Left renal cortex interstitium (tissue), 4 donors: ENCODE measurements at places on chromosomes 3 and 15. TPM values are rescaled to one million over a fixed set of nuclear protein-coding genes. Genes with fewer than 3 reads are reported as not detected.

DNA sequence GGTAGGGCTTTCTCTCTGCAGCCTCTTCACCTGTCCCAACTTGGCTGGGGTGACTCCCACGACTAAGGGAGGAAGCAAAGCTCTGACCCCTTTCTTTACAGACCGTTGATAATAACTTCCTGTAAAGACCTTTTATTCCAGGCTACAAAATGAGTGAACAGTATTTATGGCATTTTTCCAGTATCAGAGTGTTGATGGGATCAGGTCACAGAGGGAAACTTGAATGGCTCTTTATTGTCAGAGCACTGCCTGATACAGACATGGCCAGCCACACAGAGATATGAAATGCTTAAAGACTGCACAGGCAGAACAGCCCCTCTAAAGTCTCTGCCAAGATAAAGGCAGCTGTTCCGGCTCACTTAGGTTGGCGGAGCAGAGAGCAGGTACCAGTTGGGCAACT lies 1033.9 kb upstream of the NR2F2 start:
- no peak for DNase-seq

DNA sequence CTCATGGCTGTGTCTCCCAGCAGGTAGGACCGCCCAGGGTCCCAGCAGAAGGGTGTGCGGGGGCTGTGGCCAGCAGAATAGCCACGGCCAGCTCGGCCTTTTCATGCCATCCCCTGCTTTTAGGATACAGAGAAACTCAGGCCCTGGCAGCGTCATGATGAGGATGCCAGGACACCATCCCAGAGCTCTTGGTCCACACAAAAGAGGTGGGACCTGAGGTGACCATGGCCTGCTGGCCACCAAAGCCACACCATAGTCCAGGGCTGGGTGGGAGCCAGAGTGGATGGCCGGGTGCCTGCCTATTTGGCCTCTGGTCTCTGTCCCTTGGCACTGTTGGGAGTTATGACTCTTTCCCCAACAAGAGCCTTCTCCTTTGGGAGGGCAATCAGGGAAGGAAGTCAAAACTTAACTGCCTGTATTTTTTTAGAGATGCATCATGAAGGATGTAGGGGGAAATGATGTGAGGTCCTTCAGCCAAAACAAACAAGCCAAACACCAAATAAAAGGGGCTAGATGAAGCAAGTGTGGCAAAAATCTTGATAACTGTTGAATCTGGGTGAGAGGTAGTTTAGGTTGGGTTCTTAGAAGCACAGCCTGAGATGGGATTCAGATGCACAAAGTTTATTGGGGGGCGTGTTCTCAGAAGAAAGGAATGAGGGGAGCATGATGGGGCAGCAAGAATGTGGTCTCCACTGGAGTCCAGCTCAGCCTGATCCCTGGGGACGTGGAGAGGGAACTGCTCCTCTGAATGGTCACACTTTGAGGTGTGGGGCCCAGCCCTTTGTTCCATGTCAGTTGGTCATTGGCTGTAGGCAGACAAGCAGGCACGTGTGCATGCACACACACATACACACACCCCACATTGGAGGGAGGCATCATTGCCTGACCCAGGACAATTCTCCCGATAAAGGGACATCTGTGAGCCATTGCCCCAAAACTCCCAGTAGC lies 33.2 kb downstream of the SMAD6 start:
- no peak for DNase-seq

- no peak for DNase-seq
Observed at GRCh38 chr3:76646921-76647562, 392.9 kb upstream of the ROBO2 start.

DNA sequence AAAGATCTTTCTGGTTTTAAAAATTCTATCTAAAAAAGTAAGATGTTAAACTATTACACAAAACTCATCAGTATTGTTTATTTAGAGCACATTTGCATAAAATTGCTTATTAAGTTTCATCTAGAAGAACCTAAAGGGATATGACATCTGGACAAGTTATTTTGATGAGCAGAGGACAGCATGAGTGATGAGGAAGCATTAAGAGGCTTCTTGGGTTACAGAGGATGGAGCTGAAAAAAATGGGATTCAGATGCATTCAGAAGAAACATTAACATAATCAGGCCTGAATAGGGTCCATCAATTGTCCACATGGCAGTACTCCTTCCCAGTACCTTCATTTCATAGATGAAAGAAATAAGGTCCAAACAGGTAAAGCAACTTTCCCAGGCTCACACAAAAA lies 41.6 kb downstream of the IMPG2 start:
- no peak for DNase-seq

Gene SMAD6
- polyA plus RNA-seq: 46.7 TPM

Gene TEX9
- 26.6 TPM for polyA plus RNA-seq

DNA sequence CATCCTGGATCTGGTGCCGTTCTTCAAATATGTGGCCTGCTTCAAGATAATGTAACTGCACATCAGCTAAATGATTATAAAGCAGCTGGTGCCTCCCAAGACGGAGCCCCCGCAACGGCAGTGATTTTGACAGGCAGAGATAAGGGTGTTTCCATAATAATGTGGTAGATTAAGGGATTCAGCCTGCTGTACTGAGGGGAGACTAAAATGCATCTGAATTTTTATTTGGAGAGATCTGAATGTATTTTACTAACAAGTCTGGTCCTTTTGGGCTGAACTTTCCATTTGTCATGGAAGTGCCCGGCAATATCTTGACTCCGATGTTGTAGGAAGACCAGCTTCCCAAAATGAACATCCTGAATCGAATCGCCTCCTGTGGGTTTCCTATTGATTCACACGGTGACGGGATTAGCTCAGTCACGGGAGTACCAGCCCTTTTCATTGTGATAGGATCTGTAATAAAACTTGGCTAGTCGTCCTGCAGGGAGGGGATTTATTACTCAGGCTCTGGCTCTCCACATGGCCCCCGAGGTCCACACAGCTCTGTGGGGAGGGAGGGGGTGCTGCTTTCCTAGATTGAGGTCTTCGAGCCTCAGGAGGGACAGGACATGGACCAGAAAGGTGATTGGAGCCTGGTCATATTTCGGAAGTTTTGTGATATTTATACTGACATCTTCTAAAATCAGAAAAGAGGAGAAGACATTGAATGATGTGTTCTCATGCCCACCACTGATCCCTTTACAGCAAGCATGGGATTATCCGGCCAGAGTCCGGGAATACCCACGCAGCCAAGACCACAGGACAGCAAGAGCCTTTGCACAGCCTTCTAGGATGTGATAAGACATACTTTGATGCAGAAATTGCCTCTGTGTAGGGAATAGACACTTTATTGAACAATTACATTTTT lies 2.5 kb upstream of the PCSK6 start:
- no peak for DNase-seq

Gene PHLDB2
- polyA plus RNA-seq: 71.9 TPM

Gene COLQ
- polyA plus RNA-seq: 11.0 TPM

DNA sequence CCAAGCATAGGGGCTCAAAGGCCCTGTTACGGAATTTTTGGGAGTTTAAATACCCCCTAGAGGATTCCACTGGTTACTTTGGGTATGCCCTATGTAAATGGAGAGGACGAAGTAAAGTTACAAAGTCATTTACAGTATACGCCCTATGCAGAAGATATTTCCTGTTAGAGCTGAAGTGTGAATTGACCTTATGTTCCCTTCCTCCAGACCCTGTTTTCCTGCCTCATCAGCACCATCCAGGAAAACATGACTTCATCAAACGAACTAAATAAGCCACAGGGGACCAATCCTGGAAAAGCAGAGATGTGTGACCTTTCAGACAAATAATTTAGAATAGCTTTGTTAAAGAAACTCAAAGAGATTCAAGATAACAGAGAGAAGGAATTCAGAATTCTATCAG lies 177.4 kb downstream of the SQOR start:
- DNase-seq: no peak

GRCh38 chr3:126152458-126152857 lies 27.9 kb downstream of the ALDH1L1 start:
- DNase-seq: no peak

Gene DNAH12
- 1.9 TPM for polyA plus RNA-seq

- no peak for DNase-seq
Observed at GRCh38 chr15:91320101-91320500, 220.0 kb downstream of the SV2B start.

DNA sequence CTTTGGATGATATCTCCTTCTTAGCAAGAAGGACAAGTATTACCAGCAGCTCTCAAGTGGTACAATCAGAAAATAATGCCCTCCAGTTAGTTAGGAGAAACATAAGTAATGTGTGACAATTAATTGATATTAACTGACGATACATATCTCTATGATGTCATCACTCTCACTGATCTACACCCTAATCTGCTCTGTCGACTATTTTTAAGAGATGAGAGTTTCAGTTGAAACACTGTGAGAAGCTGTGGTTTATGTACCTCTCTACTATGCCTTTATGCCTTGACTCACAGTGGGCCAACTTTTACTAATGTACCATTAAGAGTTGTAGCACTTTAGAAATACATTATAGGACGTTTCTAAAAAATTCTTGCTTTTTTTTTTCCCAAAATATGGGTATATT lies 8.6 kb downstream of the CEP152 start:
- no peak for DNase-seq

DNA sequence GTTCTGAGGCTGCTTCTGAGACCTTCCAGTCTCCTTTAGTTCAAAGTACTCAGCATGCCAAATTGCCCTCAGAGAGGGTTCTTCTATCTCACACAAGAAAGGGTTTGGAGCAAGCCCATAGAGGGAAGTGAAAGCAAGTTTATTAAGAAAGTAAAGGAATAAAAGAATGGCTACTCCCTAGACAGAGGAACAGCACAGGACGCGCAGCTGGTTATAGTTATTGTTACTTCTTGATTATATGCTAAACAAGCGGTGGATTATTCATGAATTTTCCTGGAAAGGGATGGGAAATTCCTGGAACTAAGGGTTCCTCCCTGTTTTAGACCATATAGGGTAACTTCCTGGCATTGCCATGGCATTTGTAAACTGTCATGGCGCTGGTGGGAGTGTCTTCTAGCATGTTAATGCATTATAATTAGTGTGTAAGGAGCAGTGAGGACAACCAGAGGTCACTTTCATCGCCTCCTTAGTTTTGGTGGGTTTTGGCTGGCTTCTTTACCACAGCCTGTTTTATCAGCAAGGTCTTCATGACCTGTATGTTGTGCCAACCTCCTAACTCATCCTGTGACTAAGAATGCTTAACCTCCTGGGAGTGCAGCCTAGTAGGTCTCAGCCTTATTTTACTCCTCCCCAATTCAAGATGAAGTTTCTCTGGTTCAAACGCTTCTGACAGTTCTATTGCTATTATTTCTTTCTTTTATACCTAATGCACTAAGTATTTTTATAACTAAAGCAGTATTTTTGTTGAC lies 26.3 kb downstream of the SCN11A start:
- DNase-seq: no peak

DNA sequence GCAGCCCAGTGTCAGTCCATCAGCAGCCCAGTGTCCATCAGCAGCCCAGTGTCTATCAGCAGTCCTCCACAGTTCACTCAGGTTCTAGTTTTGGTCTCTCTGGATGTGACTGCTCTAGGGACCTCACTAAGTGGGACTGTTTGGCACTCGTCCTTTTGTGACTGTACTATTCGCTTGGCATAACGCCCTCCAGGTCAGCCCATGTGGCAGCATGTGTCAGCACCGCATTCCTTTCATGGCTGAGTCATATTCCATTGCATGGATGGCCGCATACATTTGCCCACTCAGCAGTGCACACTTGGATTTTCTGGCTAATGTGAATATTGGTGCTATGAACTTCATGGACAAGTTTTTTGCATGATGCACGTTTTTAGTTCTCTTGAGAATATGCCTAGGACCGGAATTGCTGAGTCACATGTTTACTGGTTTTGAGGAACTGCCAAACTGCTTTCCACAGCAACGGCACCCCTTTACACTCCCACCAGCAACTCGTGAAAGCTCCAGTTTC lies 16.4 kb downstream of the CHST13 start:
- no peak for DNase-seq

DNA sequence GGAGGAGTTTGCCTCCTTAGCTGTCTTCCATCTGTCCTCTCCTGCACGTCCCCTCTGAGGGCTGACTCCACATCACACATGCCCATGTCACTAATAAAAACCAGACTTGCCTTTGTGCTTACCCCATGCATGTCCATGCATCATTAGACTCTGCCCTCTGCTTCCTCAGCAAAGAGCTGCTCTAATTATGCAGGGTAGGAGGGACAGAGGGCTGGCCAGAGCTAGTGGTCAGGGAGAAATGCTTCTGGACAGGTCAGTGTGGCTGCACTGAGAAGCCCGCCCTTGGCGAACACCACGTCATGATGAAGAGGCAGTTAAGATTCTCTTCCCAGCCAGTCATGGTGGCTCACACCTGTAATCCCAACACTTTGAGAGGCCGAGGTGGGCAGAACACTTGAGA lies 8.9 kb downstream of the CA12 start:
- no peak for DNase-seq

DNA sequence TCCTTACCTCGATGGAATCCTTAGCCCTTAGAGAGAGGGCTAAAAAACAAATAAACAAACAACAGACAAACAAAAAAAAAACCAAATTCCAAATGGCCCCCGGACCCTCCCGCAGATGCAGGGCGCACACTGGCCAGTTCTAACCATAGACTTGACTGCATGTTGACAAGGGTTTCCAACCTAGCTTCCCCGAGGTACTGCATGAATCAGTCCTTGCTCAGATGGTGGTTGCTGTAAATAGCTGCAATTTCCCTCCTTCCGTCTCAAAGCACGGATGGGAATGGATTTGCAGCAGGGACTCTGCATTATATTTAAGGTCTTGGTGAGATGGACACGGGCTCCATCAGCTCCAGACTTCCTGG lies 162.8 kb downstream of the CD47 start:
- no peak for DNase-seq

Gene IL5RA
- polyA plus RNA-seq: 0.69 TPM

DNA sequence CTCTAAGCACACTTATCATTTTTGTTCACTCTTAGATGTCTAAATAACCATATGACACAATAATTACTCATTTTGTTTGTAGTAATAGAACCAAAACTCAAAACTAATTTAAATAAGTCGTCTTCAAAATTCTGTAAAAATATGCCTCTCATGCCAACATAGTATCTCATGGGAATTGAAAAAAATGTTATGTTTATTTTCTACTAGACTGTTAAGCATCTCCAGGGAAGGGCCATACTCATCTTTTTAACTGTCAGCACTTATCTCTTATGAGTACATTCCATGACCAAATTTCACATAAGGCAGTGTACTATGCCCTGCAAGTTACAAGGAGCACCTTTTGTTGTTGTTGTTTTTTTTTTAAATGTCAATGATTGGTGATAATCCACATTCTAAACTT lies 18.3 kb upstream of the USF3 start:
- DNase-seq: no peak

- no peak for DNase-seq
Observed at GRCh38 chr3:184180165-184180564, 5.5 kb downstream of the AP2M1 start.

GRCh38 chr15:36643551-36643950 lies 64.1 kb downstream of the CDIN1 start:
- no peak for DNase-seq

GRCh38 chr3:12371525-12372140 lies 82.8 kb downstream of the PPARG start:
- no peak for DNase-seq

- DNase-seq: peak; percentile 69
Observed at GRCh38 chr3:37964716-37965115, 25.9 kb upstream of the VILL start.

DNA sequence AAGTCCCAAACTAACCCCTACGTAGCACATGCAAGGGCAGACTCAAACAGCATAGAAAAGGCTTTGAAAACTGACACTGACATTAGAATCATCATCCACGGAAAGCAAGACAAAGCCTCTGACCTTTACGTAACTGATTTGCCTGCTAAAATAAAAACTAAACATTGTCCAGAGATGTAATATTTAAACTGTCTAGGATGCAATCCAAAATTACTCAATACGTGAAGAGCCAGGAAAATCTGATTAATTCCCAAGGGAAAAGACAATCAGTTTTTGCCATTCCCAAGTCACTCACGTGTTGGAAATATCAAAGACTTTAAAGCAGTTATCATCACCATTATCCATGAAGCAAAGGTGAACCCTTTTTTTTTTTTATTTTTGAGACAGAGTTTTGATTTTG lies 13.3 kb upstream of the IQCF1 start:
- no peak for DNase-seq
